ENCODE measurements at places on chromosomes 1 and 21.

DNA sequence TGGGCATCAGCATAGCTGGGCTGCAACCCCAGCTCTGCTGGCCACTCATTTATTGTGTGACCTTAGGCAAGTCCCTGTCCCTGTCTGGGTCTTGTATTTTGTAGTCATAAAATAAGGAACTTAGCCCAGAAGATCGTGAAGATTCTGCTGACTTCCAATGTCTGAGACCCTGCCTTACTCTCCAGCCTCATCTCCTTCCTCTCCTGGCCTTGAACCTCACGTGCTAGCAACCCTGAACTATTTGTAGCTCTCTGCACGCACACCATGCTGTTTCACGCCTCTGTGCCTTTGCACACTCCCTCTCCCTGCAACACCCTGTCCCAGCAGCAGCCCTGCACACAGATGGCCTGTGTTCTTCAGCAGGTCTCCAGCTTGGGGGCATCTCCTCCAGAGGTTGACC lies 121.1 kb downstream of the LACTBL1 start:
- no peak for DNase-seq

DNA sequence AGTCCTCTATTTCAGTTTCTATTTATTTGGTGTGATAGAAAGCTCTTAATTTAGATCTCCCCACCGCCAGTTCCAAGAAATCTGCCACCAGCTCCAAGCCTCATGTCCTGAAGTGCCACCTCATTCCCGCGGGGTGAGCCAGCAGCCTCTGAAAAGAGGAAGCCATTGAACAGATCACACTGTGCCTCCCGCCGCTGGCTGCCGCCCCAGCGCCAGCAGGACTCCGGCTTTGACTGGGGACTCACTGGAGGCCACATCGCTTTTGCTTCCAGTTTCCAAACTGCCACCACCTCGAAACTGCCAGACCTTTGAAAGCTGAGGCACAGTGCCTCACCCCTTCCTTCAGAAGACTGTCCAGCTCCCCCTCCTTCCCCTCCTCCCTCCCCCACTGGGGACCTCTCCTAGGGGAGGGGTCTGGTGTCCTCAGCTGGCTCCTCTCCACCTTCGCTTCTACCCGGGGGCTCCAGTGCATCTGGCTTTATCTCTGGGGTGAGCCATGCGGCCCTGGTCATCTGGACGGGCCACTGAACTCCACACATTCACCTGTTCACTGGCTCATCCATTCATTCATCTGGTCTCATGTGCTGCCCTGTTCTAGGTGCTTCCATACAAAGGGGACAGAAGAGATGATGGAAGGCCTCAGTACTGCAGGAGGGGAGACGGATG lies 58.9 kb downstream of the VPS26C start:
- DNase-seq: no peak

DNA sequence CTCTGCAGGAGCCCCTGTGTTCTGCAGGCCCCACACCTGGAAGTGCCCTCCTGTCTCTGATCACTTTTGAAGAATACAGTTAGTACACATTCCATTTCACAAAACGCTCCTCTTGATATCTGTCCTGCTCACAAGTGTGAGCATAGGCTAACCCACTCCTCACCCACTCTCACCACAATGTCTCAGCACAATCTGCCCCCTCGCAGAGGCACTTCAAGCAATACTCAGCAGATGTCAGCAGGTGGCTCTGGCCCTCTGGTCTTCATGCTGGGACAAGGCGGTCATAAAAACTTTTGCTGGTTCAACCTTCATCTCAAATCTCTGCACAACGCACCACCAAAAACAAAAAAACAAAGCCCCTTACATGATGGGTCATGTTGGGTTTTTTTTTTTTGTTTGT lies 671.2 kb downstream of the MATN1 start:
- no peak for DNase-seq

DNA sequence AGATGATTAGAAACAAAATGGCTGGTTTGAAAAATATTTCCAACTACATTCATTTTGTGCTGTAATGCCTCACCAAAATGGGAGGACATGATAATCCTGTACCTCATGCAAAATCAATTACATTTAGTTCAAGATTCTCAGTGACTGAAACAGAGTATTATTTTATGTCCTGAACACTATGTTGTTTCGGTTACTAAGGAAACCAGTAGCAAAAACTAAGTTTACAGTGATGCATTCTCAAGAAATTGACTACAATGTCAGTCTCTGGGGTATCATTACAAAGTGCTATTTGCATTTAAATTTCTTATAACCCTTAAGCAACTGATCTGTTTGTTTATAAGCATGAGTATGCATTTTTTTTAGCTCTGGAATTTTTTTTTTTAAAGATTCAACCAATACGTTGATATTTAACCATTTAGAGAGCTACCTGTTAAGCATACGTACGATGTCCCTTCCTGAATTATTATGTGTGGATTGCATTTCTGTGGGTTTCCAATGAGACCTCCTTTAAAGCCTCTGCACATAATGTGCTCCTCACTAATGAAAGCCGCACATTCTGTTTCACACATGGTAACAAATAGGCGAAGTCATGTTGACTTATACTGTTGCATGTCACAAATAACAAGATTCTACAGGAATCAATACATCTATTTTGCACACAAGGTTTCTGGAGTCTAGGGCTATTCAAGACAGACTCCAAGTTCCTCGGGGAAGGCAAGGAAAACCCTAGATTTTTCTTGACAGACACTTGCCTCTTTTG lies 1035.7 kb downstream of the ADGRL2 start:
- DNase-seq: no peak

- no peak for DNase-seq
Measured at GRCh38 chr1:15195420-15196052, 42.0 kb downstream of the TMEM51 start.

GRCh38 chr1:247430434-247430833 lies 14.5 kb downstream of the NLRP3 start:
- DNase-seq: no peak

GRCh38 chr1:176626572-176627061 lies 163.6 kb downstream of the PAPPA2 start:
- DNase-seq: no peak

DNA sequence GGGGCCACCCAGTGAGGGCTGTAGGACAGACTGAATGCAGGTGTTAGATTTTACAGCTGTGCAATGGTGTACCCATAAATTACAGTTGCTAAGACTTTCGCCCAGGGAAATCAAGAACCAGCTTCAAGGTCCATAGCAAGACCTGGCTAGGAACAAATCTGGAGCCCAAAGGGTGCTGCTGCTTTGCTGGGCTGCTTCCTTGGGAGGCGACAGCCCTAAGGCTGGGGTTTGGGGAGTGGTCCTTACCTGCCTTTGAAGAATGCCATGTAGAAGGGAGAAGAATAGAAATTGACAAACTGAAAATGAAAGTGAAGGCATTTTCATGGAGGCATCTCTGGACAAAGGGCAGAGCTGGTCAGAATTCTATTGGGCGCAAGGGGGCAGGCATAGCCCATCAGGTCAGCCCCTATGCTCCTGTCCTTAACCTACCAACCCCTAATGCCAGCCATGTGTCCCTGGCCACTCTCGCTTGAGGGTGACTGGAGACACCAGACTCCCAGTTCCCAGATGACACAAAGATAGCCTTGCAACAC lies 7.6 kb upstream of the ARHGEF19 start:
- DNase-seq: no peak

GRCh38 chr1:232363008-232363407 lies 266.9 kb downstream of the SIPA1L2 start:
- no peak for DNase-seq

DNA sequence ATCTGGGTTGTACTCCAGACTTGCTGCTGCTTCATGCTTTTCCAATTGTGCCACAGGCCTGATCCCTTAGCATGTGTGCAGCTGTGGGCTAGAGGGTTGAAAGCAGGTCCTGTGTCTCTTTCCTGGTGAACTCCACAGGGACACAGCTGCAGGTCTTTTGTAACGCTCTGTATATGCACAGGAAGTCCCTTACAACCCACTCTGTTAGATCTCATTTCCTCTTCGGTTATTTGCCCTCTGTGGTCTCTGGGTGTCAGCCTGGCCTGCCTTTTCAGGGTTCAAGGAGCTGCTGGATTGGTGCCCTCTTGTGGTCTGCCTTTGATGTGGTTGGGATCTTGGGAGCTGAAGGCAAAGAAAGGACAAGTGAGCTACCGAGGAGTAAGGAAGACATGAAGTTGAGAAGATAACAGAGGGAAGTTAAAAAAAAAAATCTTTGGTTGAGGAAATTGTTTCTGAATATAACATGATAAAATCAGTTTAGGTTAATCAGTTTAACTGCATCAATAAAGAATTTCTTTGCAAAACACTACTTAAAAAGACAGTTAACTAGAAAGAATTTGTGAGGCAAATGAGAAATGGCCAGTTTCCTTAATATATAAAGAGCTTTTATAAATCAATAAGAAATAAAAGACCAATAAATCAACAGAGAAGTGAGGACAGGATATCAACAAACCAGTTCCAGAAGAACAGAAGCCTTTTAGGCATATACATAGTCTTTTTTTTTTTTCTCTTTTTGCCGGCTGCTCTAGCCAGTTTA lies 44.1 kb downstream of the UCK2 start:
- peak; percentile 66 for DNase-seq

GRCh38 chr21:44449473-44450363 lies 5.6 kb upstream of the LRRC3 start:
- no peak for DNase-seq

GRCh38 chr1:8879464-8879921 lies 1.0 kb upstream of the ENO1 start:
- DNase-seq: no peak

DNA sequence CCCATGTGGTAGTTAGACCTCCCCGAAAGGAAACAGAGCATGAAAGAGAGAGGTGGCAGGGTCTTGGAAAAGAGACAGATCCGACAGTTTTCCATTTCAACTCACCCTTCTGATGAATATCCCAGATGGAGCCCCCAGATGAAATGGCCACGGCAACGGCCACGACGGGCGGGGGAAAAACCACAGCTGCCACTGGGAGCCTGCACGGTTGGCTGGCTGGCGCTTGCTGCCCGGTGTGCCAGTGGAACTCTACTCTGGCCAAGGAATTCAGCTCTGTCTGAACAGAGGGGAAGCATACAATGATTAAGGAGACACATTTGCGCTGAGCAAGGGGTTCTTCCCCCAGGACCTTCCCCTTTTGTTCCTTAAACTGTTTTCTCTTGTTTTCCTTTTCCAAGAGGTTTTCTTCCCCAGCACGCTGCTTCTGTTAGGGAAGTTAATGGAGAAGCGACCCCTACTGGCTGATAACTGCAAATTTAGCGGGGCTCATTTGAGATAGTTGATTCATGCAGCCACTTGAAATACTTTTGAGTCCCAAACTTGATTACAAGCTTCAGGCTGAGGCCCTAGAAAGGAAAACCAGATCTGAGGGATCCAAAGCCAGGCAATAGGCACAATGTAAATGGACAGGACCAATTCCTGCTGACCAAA lies 1122.5 kb downstream of the NCAM2 start:
- no peak for DNase-seq

DNA sequence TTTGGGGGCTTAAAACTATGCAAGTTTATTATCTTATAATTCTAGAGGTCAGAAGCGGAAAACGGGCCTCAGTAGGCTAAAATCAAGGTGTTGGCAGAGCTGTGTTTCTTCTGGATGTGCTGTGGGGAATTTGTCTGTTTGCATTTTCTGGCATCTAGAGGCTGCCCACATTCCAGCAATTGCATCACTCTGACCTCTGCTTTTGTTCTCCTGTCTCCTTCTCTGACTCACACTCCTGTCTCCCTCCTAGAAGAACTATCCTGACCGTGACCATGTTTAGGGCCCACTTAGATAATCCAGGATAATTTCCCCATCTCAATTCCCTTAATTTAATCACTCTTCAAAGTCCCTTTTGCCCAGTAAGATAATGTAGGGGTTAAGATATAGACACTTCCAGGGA lies 127.4 kb upstream of the DEPDC1 start:
- peak; percentile 63 for DNase-seq

GRCh38 chr1:26723013-26723991 lies 27.5 kb downstream of the ARID1A start:
- DNase-seq: peak; percentile 73

GRCh38 chr1:74748960-74749359 lies 16.0 kb downstream of the TYW3 start:
- DNase-seq: no peak
